ENCODE measurements at places on chromosomes 1 and 21.

- no peak for DNase-seq
Observed at GRCh38 chr1:156647351-156647750, 5.4 kb downstream of the BCAN start.

GRCh38 chr1:187009320-187009719, 180.6 kb downstream of the PLA2G4A start:
- DNase-seq: no peak

DNA sequence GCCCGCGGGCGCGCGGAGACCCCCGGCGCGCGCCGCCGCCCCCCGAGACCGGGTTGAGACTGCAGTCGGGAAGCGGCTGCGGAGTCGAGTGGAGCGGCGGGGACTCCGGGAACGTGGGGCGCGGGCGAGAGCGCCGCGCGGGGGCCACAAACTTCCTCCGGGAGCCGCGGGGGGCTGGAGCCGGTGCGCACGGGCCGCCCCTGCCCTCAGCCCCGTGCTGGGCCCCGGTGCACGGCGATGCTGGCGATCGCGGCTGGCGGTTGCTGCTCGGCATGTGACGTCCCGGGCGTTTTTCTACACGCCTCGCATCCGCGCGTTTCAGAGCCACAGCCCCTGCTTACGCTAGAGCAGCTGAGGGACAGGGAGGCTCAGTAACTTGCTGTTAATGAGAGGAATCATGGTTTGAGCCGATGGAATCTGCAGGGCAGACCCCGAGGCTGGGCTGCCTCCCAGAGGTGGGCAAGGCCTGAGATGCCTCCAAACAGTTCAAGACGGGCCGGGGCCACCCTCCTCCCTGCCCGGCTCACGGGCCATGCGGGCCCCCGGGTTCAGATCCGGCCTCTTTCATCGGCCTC, 520 bp downstream of the TMEM201 start:
- no peak for DNase-seq

GRCh38 chr21:27426196-27426595, 459.3 kb upstream of the ADAMTS5 start:
- DNase-seq: no peak

DNA sequence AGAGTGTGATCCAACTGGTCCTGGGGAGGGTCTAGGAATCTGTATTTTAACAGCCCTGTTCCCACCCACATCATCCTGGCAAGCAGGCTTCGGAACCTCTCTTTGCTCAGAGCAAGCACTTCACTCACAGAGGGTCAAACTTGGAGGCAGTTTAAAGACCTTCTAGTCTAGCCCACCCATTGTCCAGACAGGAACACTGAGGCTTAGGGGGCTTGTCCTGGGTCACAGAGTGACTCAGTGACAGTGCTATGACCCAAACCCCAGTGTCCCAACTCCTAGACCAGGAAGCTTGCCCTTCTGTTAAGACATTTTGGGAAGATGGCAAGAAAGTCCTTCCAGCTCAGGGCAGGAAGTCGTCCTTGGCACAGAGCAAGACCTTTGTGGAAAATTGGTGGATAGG, 36.5 kb downstream of the FBXO2 start:
- no peak for DNase-seq

DNA sequence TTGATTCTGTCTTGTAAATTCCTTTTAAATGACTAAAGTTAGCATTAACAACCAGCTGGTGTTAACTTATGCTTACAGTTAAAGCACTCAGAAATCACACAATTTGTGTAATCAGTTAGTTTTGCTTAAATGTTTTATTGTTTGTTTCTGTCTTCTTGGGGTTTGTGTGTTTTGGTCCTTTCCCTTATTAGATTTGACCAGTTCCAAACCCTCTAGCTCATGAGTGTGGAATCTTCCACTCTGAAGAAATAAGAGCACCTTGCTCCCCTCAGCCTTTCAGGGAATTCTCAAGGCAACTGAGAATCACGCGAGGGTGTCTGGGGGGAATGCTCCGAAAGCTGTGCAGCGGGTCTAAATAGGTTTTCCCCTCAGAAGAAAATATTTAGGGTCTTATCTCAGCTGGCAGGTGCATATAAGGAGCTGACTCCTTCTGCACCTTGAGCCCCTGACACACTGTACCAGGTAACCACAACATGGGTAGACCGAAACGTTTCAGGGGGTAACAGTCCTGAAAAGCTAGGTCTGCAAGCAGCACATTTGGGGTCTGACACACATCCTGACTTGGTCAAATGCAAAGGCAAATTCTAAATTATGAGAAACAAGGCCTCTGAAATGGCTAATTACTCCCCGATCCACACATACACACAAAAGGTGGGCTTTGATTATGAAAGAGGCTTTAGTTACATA, 188.1 kb upstream of the ETV3 start:
- DNase-seq: no peak

DNA sequence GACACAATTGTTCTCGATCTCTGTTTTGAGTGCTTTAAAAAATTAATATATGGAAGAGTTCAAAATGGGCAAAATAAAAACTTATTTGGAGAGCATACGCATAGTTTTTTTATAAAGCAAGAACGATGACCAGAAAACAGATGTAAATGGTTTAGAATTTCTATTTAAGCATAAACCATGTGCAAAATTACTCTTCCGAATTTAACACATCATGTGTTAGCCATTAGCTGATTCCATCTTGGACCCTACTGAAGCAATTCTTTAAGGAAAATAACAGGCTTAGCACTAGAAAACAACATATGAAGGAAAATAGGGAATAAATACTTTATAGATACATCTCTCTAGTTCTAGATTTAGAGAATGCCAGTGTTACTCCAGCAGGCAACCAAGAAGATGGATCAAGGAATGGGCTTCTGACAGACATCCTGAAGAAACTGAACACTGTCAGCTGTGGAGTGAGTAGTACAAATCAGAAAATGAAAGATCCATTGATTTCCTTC, 26.7 kb downstream of the CDC7 start:
- DNase-seq: no peak

GRCh38 chr1:71862756-71863155, 419.6 kb downstream of the NEGR1 start:
- DNase-seq: no peak

GRCh38 chr1:83509301-83509781, 489.6 kb downstream of the TTLL7 start:
- DNase-seq: no peak

DNA sequence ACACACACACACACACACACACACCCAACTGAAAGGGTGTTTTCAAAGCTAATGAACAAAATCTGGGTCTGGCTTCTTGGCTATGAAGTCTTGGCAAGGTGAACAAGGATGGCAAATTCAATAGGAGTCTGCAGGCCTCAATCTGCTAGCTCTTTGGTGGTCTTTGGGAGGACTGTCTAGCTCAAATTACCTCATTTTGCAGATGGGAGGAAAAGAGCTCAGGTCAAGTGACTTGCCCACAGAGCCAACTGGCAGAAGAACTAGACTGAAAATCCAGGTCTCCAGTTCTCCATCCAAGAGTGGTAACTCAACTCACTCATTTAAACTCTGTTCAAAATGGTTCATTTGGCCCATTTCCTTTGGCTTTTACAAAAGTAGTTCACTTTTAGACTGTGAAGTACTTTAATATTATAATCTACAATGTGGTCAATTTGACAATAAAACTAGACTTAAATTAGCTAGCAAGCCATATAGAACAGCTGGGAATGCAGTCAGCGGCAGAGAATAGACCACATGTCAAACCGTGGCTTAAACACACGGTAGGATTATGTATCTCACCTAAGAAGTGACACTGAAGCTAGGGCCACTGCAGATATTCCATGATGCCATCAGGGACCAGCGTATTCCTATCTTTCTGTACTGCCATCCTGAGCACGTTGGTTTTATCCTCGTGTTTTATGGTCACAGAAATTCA, 112.9 kb downstream of the APP start:
- DNase-seq: no peak

DNA sequence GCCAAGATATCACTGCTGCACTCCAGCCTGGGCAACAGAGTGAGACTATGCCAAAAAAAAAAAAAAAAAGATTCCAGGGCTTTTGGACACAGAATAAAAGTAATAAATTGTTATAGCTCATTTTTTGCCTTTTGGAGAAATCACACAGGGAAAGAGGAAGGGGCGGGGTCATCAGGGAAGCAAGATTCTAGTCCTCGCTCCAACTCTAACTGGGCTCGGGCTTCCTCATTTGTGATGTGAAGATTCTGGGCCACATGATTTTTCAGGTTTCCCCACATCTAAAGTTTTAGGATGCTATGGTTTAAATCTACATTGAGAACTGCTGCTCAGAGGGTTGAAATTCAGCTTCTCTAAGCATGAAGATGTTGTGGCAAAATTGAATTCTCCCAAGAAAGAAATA, 179.3 kb upstream of the PLXNA2 start:
- DNase-seq: no peak

DNA sequence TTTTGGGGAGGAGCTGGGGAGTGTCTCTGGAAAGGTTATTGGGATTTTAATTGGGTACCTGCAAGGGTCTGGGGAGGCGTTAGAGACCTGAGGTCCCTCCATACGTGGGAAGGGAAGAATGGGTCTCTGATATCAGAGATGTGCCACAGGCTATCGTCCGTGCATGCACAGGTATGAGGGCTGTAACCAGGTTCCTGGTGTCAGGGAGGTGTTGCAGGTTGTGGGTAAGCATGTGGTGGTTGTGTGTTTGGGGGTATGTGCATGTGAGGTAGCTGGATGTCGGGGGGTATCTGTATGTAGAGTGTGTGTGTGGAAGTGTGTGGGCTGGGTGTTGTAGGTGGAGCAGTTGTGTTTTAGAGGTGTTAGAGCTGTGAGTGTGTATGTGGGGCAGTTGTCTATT, 8.3 kb downstream of the AHDC1 start:
- DNase-seq: no peak

GRCh38 chr1:108043707-108044106, 78.7 kb upstream of the VAV3 start:
- no peak for DNase-seq

DNA sequence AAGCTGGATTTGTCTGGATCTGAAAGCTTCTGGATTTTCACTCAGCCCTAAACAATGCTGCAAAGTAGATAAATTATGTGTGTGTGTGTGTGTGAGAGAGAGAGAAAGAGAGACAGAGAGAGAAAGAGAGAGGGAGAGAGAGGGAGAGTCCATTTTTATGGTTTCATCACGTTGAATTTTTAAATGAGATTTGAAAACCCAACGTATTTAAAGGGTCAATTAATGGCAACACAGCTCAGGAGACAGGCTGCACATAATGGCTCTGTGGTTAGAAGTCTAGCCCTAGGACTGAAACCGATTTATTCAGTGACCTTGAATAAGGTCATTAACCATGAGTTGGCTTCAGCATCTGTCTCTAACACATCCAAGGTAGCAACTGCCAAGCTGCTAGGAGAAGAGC, 35.3 kb upstream of the FMN2 start:
- DNase-seq: no peak

Data from fibroblast of skin of left quadriceps (primary cell).